ENCODE measurements at places on chromosomes 16 and 17. TPM values are rescaled to one million over a fixed set of nuclear protein-coding genes. Genes with fewer than 3 reads are reported as not detected.

- no peak for DNase-seq
Measured at GRCh38 chr16:1926271-1926670, 8.1 kb upstream of the HS3ST6 start.

GRCh38 chr16:31367853-31368252 is 12.9 kb downstream of the ITGAX start:
- DNase-seq: no peak

- no peak for DNase-seq
Measured at GRCh38 chr17:80852476-80853015, 139.1 kb upstream of the CHMP6 start.

DNA sequence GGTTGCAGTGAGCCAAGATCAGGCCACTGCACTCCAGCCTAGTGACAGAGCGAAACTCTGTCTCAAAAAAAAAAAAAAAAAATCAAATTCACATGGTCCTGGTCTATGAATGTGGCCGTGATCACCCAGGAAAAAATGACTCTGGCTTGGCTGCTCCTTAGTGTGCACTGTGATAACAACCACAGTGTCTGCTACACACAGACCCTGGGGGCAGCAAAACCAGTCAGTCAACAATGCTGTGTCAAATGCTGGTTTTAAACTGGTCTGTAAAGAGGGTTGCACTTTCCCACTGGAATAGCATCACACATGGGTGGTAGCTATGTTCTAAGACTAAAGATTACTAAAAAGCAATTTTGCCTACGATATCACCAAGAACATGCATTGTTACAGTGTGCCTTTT is 71.0 kb downstream of the ARHGAP17 start:
- DNase-seq: no peak

DNA sequence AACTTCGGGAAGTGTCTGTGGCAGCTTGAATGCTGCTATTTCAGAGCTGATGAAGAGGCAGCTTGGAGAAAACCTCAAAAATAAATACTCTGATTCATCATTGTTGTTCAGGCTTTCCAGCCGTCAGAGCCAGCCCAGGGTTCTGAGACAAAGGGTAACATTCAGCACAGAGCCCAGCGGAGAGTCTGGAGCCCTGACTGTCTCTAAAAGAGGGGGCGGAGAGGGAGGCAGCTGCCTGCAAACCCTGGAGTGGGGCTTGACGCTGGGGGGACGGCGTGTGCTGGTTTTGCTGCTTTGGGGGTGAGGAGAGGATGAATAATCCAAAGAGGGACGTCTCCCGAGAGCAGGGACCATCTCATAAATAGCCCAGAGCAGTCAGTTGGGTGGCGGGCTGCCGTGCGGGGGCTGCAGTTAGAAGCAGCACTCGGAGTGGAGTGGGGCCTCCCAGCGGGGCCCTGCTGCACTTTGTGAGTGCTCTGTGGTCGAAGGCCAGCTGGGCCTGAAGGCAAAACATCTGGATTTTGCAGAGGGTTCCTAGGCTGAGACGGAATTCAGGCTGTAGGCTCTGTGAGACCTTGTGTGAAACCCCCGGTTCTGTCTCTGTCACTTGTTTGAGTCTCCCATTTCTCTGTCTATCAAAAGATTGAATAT is 237.8 kb downstream of the PRKCA start:
- DNase-seq: peak; percentile 87

DNA sequence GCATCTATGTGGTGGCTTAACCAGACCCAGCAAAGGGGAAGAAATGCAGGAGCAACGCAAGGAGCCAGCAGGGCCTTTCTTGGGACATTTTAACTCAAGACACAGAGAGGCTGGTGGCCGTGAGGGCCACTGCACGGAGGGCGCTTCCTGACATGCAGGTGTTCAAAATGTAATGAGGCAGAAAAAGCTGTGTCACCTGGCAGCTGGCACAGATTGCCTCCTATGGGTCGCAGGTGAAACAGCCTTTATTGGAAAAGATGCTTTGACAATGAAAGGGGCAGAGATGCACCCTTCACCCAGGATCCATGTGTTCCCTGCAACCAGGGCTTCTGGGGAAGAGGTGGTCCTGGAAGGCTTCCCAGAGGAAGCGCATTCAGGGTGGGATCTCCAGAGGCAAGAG is 219.3 kb downstream of the XYLT1 start:
- DNase-seq: no peak

GRCh38 chr17:43430936-43431713 is 32.3 kb downstream of the ARL4D start:
- DNase-seq: peak; percentile 49

- DNase-seq: no peak
Measured at GRCh38 chr17:48629411-48629759, 3.2 kb upstream of the HOXB9 start.

GRCh38 chr17:45005700-45006099 is 37.6 kb upstream of the C1QL1 start:
- peak; percentile 57 for DNase-seq

DNA sequence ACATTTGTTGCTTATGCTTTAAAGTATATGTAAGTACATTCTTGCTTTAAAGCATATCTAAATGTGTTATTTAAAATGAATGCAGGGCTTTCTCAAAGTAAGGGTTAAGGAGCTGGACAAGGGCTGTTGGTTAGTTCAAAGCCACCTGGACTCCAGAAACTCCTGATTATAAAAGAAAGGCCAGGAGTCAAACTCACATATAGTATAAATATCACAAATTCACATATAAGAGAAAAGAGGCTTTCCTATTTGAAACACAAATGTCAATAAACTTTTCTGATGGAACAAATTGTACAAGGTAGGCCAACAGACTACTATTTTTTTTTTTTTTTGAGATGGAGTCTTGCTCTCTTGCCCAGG is 84.5 kb upstream of the CORO6 start:
- DNase-seq: no peak

DNA sequence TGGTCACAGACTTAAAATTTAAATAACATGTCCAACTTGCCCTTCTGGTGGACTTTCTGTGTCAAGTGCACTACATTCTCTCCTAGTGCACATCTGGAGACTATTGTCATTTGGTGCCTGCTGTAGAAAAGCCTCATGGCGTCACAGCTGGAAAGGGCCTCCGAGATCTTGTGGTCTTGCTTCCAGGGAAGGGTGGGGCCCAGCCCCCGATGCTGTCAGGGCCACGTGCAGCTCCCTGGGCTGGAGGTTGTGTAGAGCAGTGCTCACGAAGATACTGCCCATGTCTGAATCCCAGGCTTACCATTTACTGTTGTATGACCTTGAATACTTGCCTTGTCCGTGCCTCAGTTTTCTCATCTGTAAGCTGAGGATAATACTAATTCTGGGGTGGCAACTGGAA is 6.8 kb upstream of the MPRIP start:
- DNase-seq: no peak

DNA sequence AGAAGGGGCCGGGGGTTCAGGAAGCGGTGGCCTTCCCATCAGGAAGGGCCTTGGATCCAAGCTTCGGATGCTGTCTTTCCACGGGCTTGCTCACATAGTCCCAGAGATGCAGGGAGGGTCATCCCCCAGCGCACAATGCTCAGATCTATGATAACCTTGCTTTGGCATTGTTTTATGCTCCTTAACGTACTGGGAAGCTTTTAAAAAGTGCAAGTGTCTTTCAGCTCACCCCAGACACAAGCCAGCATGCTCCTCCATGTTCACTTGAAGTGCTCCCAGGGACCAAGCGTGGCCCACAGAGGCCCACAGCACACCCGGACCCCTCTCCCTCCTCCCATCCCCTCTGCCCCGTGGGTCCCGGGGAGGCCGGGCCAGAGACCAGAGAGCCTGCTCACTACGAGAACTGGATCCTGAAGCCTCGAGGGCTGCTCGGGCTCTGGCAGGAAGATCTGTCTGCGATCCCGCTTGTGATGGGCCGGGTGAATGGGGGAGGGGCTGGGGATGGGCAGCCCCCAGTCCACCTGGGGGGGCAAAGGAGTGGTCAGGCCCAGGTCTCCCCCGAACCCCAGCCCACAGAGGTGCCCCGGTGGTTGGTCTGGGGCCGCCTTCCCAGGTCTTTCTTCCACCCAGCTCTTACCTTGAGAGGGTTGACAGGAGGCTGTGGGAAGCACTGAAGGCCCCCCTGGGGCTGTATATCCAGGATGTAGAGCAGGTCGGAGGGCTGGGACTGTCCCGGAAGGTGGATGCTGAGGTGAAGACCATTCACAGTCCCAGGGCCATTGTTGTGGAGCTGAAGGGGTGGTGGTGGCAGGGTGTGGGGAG is 11.8 kb upstream of the FAM171A2 start:
- peak; percentile 79 for DNase-seq

- no peak for DNase-seq
Measured at GRCh38 chr16:89060207-89060794, 33.4 kb upstream of the ACSF3 start.

DNA sequence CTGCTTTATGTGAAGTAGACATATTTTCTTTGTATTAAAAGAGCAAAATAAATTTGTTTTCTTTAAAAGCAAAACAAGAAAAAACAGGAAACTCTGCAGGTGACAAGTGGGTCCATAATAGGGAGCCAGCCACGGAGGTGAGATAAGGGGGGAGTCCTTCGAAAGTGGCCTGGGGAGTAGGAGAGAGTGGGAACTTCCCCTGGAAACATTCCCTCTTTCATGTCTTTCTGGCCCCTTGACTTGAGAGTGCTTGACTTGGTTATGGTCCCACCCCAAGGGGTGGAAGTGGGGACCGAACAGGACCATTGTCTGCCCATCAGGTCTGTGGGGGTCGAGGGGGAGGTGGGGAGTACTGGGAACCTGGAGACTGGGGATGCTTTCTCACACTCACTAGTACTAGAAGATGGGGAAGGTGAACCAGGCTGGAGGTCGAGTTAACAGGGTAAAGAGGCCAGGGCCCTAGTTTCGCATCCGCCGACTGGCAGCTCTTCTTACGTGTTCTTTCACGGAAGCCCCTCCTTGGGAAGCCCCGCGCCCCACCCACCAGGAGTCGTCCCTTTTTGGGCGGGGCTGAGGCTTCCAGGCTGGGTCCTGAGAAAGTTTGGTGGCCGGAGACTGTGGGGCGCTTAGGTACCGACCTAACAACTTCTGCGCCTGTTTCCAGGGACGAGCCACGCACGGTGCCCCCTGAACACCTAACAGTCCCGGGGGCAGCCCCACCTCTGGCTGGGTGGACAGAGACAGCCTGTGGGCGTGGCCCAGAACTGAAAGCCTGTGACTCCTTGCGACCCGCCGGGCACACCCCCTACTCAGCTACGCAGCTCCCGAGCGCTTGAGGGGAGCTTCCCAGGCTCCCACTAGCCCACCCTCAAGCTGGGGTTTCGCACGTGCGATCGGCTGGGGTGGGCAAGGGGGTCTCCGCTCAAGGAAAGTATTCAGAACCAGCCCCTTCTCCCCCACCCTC is 790 bp downstream of the TRADD start:
- DNase-seq: peak; percentile 97

- no peak for DNase-seq
Measured at GRCh38 chr16:88681709-88682451, 4.4 kb downstream of the SNAI3 start.

GRCh38 chr16:745739-746138 is 4.9 kb upstream of the CIAO3 start:
- no peak for DNase-seq

- peak; percentile 94 for DNase-seq
Measured at GRCh38 chr16:83956336-83957289, 3.6 kb downstream of the OSGIN1 start.

- no peak for DNase-seq
Measured at GRCh38 chr16:19835968-19836421, 48.7 kb downstream of the GPRC5B start.

Gene RBFOX1
- total RNA-seq: not detected

Gene PPM1E
- under 0.01 TPM for total RNA-seq

Gene TMEM235
- total RNA-seq: not detected

Gene INCA1
- total RNA-seq: 0.36 TPM

Gene USP36
- 30.8 TPM for total RNA-seq

Gene CACNG5
- not detected for total RNA-seq

Gene ARHGAP44
- 2.9 TPM for total RNA-seq

Gene SLFN11
- total RNA-seq: 52.8 TPM

Gene PLA2G10
- total RNA-seq: not detected

Gene UMOD
- not detected for total RNA-seq

Gene GAS7
- total RNA-seq: 3.6 TPM

All from osteoblast (primary cell).